ENCODE measurements at places on chromosomes 12 and 14.
A peak's percentile ranks its signal among the peaks of the same experiment; 100 is the strongest.

DNA sequence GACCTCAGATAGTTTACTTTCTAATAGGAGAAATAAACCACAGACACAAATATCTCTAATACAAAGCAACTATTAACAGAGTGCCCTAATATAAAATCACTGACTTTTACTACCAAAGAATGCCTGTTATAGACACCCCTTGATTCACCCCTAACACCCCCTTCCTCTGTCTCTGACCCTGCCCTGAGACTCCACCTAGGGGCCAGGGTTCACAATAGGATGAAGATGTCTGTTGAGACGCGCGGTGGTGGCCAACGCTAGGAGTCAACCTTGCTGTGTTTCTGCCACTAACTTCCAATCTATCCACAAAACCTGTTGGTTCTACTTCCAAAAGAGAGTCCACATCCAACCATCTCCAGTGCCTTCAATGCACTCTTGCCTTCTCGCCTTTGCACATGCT, 10.9 kb upstream of the TC2N start:
- DNase-seq: no peak

DNA sequence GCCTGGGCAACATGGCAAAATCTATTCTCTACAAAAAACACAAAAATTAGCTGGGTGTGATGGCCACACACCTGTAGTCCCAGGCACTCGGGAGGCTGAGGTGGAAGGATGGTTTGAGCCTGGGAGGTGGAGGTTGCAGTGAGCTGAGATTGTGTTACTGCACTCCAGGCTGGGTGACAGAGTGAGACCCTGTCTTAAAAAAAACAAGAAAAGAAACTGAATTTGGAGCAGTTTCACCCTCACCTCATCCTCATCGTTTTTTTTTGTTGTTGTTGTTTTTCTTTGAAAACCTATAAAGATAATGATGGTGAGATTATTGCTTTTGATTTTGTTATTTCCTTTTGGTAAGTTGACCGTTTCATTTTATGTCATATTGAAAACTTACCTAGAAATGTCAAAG, 60.7 kb downstream of the SLC38A6 start:
- no peak for DNase-seq

DNA sequence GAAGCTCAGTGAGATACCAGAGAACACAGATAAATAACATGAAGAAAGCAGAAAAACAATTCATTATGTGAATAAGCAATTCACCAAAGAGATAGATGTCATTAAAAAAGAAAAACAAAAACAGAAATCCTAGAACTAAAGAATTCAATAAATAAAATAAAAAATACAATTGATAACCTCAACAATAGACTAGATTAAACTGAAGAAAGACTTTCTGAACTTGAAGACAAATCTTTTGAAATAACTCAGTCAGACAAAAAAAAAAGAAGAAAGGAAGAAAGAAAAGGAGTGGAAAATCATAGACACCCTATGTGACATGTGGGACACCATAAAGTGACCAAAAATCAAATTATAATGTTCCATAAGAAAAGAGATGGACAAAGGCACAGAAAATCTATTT, 14.0 kb upstream of the SLC38A1 start:
- no peak for DNase-seq

GRCh38 chr14:95533391-95533821, 1.4 kb upstream of the GLRX5 start:
- no peak for DNase-seq

- no peak for DNase-seq
Measured at GRCh38 chr14:53881161-53881871, 75.3 kb downstream of the BMP4 start.

DNA sequence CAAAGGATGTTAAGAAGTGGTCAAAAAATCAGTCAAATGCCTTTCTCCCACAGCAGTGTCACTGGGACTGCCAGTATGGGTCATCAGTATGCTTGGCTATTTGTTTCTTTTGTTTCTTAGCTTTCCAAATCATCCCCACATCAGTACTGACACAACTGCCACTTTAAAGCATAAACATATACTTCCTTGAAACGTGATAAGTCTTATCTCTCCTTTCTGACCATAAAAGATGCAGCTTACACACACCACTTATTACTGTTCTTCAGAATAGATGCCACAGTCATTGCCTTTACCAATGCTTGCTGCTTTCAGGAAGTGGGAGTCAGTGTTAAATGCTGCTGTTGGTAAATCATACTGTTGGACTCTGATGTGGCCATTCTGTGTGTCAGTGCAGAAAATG, 18.6 kb upstream of the GARIN2 start:
- DNase-seq: no peak

- DNase-seq: peak; percentile 49
Measured at GRCh38 chr14:31950764-31951637, 126.1 kb upstream of the ARHGAP5 start.

DNA sequence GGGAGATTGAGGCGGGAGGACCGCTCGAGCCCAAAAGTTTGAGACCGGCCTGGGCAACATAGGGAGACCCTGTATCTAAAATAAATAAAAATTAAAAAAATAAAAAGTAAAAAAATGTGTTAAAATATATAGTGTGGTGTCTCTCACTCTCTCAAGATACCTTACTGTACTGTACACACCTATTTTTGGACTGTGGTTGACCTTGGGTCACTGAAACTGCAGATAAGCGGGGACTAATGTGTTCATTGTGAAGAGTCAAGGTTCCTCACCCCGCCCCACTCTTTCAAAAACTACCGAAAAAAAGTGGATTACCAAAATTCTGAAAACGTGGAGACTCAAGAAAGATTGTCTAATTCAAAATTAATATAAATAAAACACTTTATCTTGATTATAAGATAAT, 1.0 kb upstream of the TAS2R13 start:
- no peak for DNase-seq

- no peak for DNase-seq
Measured at GRCh38 chr12:62297321-62297720, 37.1 kb downstream of the USP15 start.

GRCh38 chr12:40691913-40692764, at the start of gene CNTN1:
TSS of gene CNTN1 (plus strand) at chr12:40692439.
- DNase-seq: peak; percentile 95

DNA sequence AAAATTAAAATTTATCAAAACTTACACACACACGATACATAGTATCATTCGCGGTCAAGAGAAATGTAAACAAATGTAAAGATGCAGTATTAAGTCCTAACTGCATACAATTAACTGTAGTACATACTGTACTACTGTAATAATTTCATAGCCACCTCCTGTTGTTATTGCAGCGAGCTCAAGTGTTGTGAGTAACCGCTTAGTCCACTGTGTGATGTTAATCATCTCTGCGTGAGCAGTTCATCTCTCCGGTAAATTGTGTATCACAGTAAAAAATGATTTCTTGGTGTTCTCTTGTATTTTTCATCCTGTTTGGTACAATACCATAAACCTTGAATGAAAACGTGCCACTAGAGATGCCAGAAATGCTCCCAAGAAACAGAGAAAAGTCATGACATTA, 6.5 kb downstream of the EPS8 start:
- no peak for DNase-seq

DNA sequence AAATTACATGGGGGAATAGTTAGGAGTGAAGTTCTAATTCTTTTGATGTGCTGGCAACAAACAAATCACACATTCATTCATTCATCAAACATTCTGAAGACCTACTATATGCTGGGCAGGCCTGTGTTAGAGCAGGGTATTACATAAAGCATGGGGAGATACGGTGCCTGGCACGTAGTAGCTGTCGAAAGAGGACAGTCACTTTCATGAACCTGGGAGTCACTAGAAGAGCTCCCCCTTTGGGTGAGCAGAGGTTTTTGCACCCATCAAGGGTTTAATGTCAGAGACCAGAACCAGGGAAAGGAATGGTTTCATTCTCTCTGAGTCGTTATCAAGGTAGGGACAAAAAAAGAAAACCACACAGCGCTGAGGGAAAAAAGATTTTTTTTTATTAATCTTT, 10.0 kb downstream of the LHX5 start:
- peak; percentile 67 for DNase-seq

DNA sequence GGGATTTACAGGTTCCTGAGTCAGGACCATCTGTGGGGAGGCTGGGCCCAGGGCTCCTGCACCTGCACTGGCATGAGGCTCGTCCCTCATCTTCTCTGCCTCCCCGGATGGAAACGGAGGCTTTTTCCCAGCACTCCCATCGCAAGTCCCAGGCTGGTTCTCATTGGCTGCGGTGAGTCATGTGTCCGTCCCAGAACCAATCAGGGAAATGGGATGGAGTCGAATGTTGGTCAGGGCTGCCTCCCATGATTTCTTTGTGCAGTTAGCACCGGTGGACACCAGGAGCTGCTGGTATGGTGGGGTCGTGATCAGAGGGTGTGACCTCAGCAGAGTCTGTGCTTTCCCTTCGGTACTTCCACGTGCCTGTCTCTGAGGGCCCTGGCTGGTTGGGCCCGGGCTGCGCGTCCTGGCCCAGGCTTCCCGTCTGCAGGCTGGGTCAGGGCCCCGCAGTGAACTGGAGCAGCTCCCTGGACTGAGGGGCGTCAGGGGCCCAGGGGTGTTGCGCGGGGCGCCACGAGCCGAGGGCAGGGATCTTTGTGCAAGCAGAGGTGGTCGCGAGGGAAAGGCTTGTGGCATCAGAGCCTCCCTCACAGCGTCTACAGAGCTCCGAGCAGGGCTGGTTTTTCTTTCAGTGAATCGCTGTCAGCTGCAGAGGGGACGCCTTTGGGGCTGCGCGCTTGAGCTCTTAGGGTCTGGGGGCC, 168.1 kb downstream of the ADGRD1 start:
- peak; percentile 96 for DNase-seq

DNA sequence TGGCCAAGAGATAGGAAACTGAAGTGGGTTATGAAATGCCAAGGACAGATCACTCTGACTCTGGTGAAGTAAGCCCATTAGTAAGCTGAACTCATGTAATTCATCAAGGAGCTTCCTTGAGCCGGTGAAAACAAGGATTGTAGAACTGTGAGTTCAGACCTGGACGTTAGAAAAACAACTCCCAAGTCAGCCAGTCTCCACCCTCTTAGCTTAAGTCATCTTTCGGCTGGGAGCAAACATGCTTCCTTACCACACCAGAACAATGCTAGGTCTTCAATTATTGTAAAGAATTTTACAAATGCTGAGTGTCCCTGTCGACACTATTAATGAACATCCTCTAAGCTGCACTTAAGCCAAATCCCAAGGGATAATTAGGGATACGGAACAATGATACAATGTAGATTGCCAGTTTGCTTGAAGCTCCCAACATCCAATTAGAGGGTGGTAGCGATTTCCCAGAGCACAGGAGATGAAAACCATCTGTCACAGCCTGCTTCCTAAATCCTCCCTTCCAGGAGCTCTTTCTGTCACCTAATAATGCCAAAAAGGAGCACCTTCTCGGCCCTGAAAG, 45.7 kb upstream of the VASH1 start:
- no peak for DNase-seq

DNA sequence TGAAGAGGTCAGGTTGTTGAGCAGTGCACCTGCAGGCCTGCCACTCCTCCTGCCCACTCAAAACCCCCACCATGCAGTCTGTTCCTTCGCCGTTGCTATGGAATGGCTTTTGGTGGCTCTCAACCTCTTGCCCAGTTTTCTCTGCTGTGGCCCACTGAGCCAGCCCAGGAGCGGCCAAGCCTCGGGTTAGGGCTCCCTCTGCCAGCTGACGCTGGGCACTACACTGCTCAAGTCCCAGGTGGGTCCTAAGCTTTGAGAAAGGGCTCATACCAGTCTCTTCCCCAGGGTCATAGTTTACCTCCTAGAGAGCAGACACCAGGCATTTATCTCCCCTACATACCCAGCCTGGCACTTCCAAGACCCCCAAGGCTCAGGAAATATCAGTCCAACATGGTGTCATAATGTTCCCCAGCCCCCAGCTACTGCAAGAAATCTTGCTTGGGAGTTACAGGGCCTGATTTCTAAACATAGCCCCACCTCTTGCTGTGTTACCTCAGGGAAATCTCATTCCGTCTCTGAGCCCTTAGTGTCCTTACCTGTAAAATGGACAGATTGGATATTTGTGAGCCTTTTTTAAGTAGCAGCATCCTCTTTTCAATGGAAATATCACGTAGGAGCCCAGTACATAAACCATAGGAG, 59.4 kb downstream of the TSPAN11 start:
- peak; percentile 73 for DNase-seq

DNA sequence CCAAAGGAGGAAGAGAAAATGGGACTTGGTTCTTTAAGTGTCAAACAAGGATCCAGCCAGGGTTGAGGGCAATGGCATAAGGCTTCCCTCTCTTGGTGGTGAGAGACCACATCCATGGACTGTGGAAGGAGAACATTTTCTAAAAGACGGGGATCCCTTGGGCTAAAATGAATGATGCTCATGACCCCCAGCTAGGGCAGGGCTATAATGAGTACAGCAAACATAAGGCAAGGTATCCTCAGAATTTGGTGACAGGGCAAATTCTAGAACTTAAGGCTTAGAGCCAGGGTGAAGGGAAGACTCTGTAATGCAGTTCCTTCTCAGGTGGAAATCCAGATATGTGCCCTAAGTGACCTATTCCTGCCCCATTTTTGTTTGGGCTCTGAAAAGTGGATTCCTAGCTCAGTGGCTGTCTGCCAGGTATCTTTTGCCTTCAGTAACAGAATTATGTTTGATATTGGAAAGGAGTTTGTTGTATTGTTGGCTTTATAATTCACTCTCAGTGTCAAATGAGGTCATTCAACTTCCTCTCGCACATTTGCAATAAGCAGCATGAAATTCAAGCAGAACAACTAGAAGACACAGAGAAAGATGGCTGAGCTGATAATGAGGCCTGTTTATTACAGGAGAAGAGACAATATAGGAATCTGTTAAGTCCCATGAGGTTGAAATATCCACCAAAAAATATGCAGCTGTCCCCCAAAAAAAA, 76.8 kb downstream of the DAD1 start:
- no peak for DNase-seq

DNA sequence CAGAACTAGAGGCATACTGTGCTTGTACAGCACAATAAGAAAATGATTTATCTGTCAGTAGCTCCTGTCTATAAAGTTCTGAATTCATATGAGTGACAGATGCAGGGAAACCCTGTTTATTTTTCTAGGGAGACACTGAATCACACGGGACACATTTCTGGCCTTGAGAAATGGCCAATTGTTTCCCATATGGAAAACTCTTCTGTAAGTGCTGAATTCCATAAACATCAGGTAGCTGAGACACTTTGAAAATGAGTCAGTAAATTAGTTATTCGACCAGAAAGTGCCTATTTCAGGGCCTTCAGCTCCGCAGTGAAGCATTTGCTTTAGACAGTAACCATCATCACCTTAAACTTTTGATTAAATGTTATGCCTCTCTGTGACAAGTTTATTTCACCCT, 184.4 kb downstream of the TMEM132D start:
- DNase-seq: no peak

GRCh38 chr12:4030929-4031702, 157.9 kb upstream of the PARP11 start:
- DNase-seq: peak; percentile 100

- DNase-seq: no peak
Measured at GRCh38 chr14:104187931-104188726, 49.7 kb downstream of the KIF26A start.
